ENCODE measurements at places on chromosomes 5 and 9.

- DNase-seq, result no peak
Observed at GRCh38 chr5:77104813-77105212, 17.7 kb upstream of the ZBED3 start.

- no peak for DNase-seq
Observed at GRCh38 chr9:122215663-122216062, 13.1 kb downstream of the LHX6 start.

DNA sequence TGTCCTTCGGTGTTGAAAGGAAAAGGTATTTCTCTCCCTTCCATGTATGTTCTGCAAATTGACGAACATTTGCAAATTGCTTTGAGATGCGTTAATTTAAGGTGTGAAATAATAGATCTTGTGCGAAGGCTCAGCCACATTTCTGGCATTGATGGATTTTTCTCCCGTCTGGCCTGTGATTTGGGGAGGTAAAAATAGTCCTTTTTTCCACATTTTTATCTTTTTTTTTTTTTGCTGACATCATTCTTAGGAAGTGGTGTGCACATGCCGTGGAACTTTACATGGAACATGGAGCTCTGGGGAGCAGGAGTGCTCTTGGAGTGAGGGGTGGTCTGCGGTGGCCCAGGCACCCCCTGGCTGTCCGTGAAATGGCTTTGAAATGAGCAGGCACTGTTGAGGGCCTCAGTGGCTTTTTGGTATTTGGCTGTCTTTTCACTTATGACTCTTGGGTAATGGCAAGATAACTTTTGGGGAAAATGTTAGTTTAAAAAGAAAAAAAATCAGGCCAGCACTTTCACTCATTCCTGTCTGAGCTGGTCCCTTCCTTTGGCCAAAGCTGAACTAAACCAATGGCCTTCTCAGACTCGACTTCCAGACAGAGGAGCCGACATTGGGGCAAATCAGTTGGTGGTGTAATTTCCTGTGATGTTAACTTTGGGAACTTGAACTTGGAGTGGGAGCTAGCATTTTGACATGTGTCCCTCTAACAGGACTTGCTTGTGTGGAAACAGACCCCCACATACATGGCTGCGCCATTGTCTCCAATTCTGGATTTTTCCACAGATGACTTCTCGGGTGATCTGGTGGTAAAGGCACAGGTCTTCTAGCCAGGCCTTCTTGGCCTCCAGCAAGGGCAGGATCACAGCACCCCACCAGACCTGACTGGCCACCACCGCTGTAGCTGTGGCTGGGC is 4.2 kb downstream of the NEK6 start:
- DNase-seq, result no peak

- DNase-seq, result no peak
Observed at GRCh38 chr5:121424976-121425375, 426.7 kb upstream of the FTMT start.

- no peak for DNase-seq
Observed at GRCh38 chr5:74772359-74772758, 5.3 kb downstream of the NSA2 start.

DNA sequence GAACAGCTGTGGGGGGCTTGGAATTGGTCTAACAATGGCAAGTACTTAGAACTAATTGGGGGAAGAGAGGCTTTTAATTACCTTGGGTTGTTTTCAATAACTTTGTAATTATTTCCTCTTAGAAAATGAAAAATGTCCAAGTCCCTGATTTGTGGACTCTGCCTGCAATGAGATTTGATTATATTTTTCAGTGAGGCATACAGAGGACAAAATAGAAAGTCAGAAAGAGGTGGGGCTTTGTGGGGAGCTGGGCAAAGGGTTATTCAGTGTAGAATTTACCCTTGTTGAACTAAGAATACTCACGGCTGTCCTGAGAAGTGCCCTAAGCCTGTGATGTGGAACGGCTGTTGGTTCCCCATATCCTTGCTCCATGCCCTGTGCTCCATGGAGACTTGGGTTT is 153.0 kb downstream of the ICE1 start:
- DNase-seq, result no peak

DNA sequence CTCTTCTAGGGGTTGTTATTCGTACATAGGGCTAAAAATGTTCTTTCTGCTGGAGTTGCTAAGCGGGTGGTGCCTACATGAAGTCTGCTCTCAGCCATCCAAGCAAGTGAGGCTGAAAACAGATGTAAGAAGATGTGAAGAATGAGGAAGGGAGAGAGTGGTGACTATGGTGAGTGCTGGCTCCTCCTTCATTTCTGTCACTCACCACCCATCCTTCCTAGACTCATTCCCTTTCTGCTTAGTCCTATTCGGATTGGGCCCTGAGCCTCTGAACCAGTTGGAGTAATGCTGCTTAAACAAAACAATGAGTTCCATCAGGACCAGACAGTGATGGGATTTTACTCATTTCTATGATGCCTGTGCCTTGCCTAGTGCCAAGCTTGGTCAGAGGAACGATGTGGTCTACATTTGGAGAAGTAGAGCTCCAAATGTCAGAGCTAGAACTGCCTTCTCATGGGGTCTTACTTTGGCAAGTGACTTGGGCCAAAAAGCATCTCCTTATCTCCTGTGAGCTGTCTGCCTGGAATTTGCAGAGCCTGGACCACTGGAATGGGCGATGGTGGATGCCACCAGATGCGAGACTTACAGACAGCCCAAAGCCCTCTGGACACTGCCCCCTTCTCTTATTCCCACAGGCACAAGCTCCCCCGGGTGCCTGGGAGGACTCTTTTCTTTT is 192.9 kb downstream of the FBXL7 start:
- no peak for DNase-seq

- no peak for DNase-seq
Observed at GRCh38 chr9:129946246-129946995, 96.6 kb downstream of the FNBP1 start.

DNA sequence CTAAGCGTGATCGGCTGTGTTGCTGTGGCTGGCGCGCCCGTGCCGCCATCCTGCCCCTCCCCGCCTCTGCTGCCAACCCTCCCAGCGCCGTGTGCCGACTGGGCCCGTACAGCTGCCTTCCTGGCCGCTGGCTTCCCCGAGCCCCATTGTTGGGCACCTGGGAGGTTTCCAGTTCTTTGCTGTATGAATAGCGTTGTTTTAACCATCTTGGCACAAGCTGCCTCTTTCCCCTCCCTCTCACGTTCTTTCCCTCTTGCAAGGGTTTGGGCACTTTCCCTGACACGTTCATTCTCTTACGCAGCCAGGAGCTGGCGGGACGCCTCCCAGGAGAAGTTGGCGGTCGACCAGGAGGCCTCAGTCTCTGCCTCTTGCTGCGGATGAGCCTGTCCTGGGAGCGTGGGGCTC is 43.1 kb upstream of the RXRA start:
- no peak for DNase-seq

- DNase-seq, result no peak
Observed at GRCh38 chr9:109989296-109989695, 209.3 kb downstream of the PALM2AKAP2 start.

DNA sequence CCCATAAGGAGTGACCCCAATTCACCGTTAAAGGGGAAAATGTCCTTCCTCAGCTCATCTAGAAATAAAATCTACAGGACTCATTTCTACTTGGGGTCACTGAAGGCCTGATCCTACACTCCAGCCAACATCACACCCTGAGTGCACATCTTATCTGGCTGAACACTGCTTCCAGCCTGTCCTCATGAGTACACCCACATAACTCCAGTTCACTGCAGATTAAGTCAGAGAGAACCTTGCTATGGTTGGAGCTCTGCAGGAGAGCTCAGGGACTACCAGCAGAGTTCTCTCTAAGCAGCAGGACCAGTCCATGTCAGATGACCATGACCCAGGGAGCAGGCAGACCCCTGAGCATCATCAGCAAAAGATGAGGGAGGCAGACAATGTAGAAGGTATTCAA is 126.9 kb upstream of the MAP3K1 start:
- no peak for DNase-seq

DNA sequence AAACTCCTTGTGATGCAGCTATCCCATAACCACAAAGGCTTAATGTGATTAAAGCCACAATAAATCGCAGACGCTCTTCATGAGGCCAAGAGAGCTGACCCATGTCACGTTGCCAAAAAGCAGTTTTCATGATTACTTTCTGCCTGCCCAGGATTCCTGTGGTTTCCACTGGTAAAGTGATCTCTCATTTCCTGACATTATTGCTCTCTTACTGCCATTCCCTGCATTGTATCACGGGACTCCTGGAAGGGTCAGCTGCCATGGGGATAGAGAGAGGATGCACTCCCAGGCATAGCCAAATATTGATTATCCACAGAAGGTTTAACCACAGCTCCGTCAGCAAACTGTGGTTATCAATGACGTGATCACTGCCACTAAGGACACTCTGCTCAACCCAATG is 103.8 kb upstream of the SLC1A3 start:
- DNase-seq, result no peak

GRCh38 chr9:29129763-29130162 is 1556.5 kb upstream of the C9orf72 start:
- no peak for DNase-seq

DNA sequence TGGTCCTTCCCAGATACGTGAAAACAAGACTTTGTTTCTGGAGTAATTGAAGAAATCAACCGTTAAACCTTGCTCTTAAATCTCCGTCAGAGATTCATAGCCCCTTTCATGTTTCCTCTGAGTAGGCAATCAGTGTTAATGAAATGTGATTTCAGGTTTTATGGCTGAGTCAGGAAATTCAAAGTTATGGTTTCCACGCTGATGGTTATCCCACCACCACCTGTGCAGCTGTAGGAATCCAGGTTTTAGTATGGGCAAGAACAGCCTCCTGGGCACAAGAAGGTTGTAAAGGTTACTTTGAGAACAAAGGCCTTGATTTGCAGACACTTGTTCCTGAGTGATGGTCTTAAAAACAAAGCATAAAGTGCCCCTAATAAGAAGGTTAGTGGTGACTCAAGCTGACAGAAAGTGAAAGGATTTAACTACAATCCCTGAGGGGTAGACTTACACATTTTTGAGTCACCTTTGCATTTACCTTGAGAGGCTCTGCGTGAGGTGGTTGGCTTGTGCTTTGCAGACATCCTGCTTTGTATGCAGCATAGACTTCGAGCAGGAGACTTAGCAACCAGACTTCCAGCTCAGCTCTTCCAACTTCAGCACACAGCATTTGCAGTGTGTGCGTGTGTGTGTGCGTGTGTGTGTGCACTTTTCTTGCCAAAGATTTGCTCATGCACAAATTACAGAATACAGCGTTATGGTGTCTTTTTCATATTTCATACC is 159.6 kb downstream of the TLE4 start:
- DNase-seq, result no peak

GRCh38 chr5:140966293-140967225 is at the start of gene PCDHAC2:
PCDHAC2 (plus strand) TSS chr5:140966476; CDS start chr5:140966767, 291 bp downstream.
- no peak for DNase-seq

DNA sequence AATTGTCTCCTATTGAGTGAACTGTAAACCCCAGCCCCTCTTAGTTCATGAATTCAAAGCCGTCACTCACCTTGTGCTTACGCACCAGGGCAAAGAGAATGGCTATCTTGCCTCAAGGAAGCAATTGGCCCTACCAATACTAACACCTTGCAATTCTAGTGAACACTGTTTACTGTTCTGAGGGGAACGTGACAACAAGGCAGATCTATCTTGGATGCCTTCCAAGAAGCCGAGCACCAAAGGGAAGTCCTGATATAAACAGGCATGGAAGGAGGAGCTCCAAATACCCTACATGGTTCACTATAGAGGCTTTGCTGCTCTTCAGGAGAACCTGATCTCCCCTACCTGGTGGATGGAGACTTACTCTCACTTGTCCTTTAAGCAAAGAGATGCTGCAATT is 1.7 kb upstream of the PLPPR1 start:
- DNase-seq, result no peak

DNA sequence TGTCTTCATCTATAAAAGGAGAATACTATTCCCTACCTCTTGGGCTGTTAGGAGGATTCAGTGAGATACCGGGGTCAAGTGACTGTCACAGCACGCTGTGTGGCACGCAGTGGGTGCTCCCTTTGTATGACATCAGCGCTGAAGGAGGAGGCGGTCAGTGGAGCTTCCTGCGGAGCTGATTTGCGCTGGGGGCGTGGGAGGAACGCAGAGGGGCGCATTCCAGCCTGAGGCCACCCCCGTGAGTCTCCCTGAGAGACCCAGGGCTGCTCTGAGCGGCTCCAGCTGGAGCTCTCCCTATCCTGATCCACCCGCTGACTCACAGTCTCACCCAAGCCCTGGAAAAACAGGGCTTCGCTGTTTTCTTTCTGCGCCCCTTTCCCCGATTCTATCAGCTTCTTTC is 24.3 kb upstream of the NEURL1B start:
- no peak for DNase-seq

DNA sequence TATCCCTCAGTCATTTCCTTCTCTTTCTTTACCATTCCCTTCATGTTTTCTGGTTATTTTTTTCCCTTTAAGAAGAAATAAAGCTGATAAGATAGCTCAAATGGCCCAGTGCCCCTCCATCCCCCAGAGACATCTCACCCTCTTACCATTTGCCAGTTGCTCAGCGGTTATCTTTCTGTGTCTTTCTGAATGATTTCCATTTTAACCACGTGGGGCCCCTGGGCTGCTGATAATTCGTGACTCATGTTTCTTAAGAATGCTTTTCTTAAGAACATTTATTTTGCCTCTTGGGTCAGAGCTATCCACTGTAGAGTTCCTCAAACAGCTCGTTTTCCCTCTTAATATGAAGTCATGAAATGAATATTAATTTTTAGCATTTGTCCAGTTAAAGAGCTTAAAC is 147.8 kb downstream of the MAST4 start:
- no peak for DNase-seq

Data from stimulated activated CD4-positive, alpha-beta T cell treated with anti-CD3 and anti-CD28 coated beads, Interleukin-4, amount 100 ng/mL, for 24 hours (primary cell).